ENCODE measurements at places on chromosomes 12 and 14.

DNA sequence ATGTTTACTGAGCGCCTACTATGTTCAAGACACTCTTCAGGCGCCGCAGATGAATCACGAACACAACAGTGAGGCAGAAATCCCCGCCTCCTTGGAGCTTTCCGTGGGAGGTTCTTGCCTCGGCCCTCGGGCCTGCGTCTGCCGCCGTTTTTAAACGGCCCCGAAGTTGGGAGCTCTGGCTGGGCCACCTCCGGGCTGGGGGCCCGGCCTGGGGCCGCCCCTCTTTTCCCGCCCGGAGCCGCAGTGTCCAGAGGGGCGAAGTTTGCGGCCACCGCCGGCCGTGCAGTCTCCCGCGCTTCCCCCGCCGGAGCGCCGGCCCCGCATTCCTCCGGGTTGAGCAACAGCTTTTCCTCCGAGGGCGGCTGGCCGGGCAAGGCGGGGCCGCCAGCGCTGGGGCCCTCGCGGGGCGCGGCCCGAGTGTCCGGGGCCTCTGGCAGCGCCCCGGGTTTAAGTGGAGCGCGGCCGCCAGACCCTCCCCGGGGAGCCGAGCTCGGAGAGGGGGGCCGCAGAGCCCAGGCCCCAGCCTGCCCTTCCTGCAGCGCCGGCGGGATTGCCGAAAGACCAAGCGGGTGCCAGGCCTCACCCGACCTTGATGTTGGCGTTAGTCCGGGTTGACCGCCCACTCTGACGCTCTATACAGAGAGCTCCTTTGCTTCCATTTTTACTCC is 18.7 kb upstream of the CTDSP2 start:
- peak; percentile 80 for DNase-seq

DNA sequence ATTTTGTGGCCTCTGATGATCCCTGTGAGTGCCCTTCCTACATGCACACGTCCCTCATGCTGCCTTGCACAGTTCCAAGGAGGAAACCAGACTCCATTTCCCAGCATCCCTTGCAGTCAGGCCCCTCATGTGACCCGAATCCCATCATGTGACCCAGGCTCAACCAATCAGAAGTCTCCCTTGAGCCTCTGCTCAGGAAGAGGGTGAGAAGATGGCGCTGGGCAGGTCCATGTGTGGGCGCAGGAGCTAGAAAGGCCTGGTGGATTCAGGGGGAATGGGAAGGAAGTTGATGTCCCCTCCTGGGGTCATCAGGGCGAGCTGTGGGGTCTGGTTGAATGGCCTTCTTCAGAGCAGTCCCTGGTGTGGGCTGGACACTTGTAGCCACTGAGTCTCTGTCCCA is 240.5 kb downstream of the ADGRD1 start:
- no peak for DNase-seq

GRCh38 chr14:101947577-101947903 is 16.8 kb upstream of the DYNC1H1 start:
- DNase-seq: no peak

- no peak for DNase-seq
These were observed 282.4 kb upstream of the TMEM132C start for GRCh38 chr12:127984386-127985055.
